Right atrium auricular region (tissue), 2 donors: ENCODE measurements at places on chromosomes 1 and 21. TPM values are rescaled to one million over a fixed set of nuclear protein-coding genes. Genes with fewer than 3 reads are reported as not detected.

DNA sequence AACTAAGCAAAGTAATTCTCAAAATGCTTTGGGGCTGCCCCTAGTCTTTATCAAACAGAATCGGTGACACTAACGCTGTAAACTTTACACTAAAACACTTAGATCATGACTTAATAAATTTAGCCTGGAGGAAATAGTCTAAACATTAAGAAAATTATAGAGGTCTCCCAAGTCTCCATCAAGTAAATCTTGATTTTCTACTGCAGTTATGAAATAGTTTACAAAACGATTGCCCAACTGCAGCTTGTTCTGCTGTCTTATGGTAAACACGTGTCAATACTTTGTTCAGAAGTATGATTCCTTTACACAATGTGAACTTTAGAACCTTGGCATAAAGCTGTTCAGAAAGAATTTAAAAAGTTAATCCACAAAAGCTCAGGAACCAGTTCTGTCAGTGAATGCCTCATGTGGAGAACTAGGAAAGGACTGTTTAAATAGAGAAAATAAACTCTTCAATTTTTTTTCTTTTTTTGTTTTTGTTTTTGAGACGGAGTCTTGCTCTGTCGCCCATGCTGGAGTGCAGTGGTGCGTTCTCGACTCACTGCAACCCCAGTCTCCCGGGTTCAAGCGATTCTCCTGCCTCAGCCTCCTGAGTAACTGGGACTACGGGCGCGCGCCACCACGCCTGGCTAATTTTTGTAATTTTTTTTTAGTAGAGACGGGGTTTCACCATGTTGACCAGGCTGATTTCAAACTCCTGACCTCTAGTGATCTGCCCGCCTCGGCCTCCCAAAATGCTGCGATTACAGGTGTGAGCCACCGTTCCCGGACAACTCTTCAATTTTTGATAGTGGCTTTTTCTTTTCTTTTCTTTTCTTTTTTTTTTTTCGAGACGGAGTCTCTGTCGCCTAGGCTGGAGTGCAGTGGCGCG lies 1.6 kb downstream of the DDI2 start:
- DNase-seq = no peak

The CR1 gene
- total RNA-seq = 0.59 TPM

- DNase-seq = peak; percentile 79
These were observed 32.0 kb downstream of the SLC45A1 start for GRCh38 chr1:8349961-8350360.

DNA sequence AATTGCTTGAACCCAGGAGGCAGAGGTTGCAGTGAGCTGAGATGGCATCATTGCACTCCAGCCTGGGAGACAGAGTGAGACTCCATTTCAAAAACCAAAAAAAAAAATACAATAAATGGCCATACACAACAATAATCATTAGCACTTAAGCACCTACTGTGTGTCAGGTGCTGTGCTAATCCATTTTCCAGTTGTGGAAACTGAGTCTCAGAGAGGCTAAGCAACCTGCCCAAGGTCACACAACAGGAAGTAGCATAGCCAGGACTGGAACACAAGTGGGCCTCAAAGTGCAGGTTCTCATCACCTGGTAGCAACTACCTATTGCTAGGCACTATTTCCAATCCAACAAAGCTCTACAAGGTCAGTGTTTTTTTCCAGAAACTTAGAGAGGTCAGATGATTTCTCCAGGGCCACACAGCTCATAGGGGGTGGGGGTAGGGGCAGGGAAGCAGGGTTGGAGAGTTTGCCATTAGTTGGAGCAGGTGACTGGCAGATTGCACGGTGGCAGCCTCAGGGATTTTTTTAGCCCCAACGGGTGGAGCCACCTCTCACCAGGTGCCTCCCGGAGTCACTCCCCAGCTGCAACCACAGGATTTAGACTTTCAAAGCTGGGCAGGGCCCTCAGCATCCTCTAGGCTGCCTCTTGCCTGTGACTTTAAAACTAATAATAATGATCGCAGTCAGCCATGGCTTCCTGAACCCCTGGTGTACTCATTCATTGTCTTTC lies 52.5 kb upstream of the ID3 start:
- DNase-seq = no peak

GRCh38 chr1:158163000-158163947 lies 17.4 kb upstream of the CD1D start:
- no peak for DNase-seq

The DOP1B gene
- 4.0 TPM for total RNA-seq

The CFHR2 gene
- total RNA-seq = not detected

The CFHR5 gene
- total RNA-seq = not detected

DNA sequence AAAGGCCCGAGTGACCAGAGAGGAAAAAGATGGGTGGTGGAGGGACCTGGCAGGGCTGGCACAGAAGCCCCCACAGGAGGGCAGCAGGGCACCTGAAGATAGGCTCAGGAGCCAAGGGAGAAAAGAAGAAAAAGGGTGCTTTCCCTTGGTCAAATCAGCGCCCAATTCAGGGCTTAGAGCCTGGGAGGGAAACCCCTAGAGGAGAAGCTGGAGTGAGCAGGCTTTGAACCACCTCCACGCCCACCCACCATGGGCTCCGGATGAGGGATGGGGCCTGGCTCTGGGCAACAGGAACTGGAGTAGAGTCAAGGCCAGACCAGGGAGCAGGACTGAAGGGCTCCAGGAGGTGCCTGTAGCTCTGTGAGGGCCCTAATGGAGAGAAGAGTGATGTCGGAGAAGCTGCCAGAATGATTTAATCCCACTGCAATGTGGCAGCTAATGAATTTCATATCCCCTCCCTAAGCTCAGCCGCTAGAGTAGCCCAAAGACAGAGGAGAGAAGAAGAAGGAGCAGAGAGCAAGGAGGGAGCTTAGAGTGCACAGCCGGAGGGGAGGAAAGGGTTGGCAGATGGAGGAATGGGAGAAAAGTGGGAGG lies 12.0 kb upstream of the PRELP start:
- no peak for DNase-seq
